Uterus (tissue), 4 donors: ENCODE measurements at places on chromosomes 3 and 15. TPM values are rescaled to one million over a fixed set of nuclear protein-coding genes. Genes with fewer than 3 reads are reported as not detected.

- no peak for DNase-seq
Observed at GRCh38 chr3:39108200-39108710, 775 bp downstream of the TTC21A start.

- DNase-seq, result no peak
Observed at GRCh38 chr3:178964551-178964950, 107.1 kb downstream of the ZMAT3 start.

PCLAF gene
- total RNA-seq, result not detected

DNA sequence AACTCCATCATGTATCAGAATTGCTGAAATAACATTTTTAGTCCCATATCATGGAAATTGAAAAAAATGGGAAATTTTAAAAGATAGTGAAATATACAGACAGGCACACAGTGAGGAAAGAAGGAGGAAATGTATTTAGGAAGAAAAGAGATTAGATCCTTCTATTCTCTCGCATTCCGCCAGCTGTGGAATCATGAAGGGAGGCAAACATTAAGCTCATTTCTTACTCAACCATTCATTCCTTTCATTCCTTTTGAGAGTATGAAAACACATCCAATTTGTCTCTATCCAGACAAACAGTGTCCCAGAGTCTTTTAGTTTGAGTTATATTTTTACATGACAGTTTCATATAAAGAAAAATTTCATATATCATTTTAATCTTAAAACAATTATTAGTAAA is 52.5 kb upstream of the KCNMB2 start:
- no peak for DNase-seq

DLL4 gene
- total RNA-seq, result 31.1 TPM

DNA sequence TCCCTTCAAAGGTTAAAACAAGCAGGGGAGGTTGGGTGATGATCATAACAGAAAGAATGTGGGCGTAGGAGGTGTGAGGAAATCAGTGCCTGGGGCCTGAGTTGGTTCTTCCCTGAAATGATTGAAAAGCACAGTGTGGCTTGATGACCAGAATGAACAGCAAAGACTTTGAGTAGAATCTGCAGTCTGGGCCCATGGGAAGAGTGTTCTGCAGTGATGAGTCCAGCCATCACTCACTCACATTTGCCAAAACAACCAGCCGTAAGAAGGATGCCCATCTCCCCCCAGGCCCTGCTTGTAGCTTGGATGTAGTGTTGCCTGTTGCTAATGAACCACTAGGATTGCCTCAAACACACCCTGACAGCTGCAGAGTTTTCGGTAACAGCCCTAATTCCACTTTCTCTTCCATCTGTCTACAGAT is 67.9 kb downstream of the VGLL3 start:
- no peak for DNase-seq

DNA sequence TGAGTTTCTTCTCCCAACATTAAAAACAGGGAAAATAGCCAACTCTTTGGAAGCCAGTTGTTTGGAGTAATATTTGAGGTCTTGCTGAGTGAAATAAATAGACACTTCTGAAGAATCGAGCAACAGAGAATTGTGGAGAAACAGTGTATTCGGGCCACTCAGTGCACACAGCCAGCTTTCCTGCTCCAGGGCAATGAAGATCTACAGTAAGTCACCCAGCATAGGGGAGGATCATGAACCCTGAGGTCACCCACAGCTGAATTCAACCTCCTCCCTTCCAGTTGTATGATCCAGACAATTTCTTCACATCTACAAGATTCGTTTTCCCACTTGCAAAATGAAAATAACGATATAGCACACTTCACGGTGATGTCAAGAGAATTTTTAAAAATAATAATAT is 161.7 kb upstream of the BCL6 start:
- peak; percentile 30 for DNase-seq

CNTN4 gene
- total RNA-seq, result 22.0 TPM

CCDC9B gene
- total RNA-seq, result 43.8 TPM

SPINK8 gene
- total RNA-seq, result not detected

SEMA3B gene
- total RNA-seq, result 24.1 TPM

- no peak for DNase-seq
Observed at GRCh38 chr3:4894891-4895530, 84.2 kb upstream of the BHLHE40 start.

GRCh38 chr15:69275933-69276560 is 22.7 kb upstream of the PAQR5 start:
- no peak for DNase-seq

FRMD5 gene
- not detected for total RNA-seq

NEO1 gene
- total RNA-seq, result 52.4 TPM

AGBL1 gene
- not detected for total RNA-seq

ITIH1 gene
- not detected for total RNA-seq

DNA sequence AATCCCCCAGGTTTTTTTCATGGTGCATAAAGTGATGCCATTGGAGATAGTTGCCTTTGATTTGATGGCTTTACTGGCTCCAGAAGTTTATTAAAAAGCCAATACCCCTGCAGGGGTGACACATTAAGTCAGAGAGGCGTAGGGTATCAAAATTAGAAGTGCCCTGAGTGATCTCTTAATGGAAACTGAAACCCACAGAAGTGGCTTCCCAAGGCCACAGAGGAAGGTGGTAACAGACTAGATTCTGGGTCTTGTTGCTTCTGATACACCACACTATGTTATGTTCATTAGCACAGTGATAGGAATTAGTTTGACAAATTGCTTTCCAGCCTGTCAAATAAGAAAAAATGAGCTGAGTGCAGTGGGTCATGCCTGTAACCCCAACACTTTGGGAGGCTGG is 112.3 kb downstream of the IQCH start:
- no peak for DNase-seq

PLCB2 gene
- total RNA-seq, result 10.2 TPM

PP2D1 gene
- total RNA-seq, result not detected

DNA sequence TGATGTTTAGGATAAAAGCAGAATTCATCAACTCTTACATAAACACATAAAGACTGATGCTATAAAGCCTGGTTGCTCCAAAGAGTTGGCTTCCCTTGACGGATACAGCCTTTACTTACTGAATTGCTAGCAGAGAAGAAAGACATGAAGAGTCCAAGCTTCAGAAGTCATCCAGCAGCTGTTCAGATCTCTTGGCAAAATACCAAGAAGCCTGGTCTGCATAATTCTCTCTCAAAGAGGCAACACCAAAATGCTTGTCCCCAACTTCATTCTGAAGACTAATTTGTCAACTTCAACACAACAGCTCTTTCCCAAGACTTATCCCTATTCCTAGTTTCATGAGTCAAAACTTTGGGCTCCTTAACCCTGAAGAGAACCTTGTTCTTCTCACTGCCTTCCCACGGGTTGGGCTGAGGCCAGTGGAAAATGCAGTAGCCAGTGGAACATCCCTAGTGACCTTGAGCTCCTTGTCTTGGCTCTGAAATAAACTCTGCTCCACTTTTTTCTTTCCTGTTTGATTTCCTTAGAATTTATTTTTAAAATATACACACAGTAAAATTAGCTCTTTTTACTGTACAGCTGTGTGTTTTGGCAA is 119.2 kb upstream of the THBS1 start:
- DNase-seq, result peak; percentile 78

- no peak for DNase-seq
Observed at GRCh38 chr15:26639966-26640365, 132.9 kb downstream of the GABRB3 start.

DNA sequence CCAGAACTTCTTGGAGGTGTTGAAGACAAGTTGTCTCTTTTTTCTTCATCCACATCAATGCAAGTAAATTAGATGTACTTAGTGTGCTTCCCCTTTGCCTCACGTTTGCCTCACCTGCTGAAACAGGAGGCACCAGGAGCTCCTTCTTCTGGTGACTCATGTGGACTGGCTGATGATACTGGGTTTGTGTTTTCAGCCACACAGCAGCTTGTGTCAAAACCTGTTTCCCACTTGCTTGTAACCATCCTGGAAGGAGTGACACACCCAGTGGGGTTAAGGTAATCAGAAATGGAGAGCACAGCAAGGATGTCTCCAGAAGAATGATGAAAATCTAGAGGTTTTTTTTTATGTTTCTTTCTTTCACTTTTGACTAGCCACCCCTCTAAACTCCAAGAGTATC is 143.3 kb upstream of the RBMS3 start:
- no peak for DNase-seq

GRCh38 chr3:66638717-66639116 is 137.9 kb upstream of the LRIG1 start:
- DNase-seq, result no peak

SST gene
- total RNA-seq, result not detected

DNA sequence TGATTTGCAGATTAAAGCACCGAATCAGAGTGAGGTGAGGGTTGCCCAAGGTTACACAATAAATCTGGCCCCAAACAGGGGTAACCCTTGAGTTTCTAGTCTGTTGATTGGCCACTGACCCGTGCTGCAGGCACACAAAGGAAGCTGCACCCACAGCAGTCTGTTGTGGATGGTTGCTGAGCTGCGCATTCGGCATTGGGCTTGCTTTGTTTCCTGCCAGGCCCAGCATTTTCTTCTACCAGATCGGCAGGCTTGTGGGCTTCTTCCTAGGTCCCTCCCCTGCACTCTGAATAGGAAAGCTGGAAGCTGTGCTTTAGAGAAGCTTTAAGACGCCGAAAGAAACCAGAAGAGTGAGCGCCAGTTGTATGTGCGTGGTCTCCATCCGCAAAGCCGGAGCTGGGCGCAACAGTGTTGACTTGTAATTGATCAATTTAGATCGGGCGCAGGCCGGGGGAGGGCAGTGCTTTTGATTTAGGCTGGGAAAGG is 12.1 kb downstream of the B3GNT5 start:
- DNase-seq, result peak; percentile 27

P2RY14 gene
- 0.51 TPM for total RNA-seq

GRCh38 chr3:164897342-164897741 is 181.0 kb downstream of the SI start:
- no peak for DNase-seq

GRCh38 chr15:31247404-31247803 is 79.2 kb upstream of the KLF13 start:
- DNase-seq, result no peak

- no peak for DNase-seq
Observed at GRCh38 chr3:19662486-19662885, 271.5 kb downstream of the EFHB start.

SMAD3 gene
- total RNA-seq, result 23.4 TPM

DNA sequence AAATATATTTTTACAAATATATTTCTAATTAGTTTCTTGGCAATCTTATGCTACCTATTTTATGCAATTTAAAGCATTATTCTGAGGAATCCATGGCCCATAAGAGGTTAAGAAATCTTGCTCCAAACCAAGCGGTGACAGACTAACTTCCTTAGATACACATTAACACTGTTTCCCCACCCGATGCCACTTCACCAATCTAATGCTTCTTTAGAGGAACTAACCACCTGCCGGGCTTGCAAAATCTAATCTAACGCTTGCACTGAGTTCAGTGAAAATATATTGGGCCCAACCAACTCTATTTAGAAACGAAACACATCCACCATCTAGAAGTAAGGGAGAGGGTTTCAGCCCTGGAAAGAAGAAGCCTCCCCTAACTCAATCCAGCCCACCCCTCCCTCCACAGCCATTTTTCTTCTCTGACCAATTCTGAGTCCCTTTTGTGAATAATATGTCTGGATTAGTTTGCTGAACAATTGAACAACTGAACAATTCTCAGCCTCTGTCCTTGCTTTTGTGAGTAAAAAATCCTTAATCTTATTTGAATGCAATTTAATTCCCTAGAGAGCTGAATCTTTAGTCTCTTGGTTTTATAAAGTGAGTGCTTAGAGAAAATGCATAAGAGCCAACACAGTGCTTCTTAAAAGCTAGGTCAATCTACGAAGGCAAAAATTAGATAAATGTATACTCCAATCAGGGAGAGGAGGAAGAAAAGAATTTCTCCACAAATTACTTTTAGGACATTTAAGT is 150.4 kb upstream of the ADAMTS9 start:
- no peak for DNase-seq

EHHADH gene
- total RNA-seq, result 2.6 TPM

DNA sequence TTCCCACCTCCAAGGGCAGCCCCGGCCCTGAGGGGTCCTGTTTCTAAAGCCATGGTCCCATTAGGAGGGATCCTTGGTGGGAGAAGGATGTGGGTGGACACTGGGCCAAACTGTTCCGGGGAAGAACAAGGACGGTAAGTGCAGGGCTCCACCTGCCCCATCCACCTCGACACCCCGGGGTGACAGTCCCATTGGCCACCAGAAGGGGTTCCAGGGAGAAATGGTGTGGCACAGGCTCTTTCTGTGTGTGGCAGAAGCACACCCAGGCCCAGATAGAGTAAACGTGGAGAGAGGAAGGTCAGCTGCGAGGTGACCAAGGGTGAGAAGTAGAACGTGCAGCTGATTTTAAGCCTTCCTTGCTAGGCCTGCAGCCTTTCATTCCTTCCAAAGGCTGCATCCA is 12.0 kb downstream of the TKT start:
- no peak for DNase-seq

RHCG gene
- total RNA-seq, result not detected

CILP gene
- total RNA-seq, result 22.5 TPM
